HEK293T (cell line): ENCODE measurements at places on chromosomes 1 and 21.

- DNase-seq, result no peak
Observed at GRCh38 chr1:169733924-169734323, at the start of gene SELE. Gene SELE, minus strand, starts transcription at chr1:169734079. Its CDS starts 467 bp downstream, at chr1:169733612.

DNA sequence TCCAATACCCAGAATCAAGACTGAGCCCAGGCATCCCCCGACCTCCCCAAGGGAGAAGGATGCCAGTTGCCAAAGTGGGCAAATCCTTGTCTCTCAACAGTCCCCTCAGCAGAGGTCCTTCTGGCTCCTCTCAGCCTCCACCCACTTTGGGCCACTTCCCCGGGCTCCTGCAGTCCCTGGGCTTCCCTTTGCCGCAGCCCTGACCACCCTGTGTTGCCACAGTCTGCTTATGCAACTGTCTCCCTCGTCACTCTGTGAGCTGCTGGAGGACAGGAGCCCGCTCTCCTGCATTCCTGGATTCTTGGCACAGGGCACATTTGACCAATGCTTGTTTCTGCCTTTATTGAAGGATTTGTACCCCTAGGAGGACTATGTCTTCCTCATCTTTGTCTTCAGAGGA is 2.9 kb upstream of the LRP8 start:
- DNase-seq, result no peak

GRCh38 chr1:43421976-43422750 is 31.6 kb downstream of the HYI start:
- no peak for DNase-seq

- DNase-seq, result peak; percentile 74
Observed at GRCh38 chr1:114033216-114033706, 54.0 kb downstream of the OLFML3 start.

- DNase-seq, result no peak
Observed at GRCh38 chr1:152427458-152427857, 13.4 kb upstream of the CRNN start.

DNA sequence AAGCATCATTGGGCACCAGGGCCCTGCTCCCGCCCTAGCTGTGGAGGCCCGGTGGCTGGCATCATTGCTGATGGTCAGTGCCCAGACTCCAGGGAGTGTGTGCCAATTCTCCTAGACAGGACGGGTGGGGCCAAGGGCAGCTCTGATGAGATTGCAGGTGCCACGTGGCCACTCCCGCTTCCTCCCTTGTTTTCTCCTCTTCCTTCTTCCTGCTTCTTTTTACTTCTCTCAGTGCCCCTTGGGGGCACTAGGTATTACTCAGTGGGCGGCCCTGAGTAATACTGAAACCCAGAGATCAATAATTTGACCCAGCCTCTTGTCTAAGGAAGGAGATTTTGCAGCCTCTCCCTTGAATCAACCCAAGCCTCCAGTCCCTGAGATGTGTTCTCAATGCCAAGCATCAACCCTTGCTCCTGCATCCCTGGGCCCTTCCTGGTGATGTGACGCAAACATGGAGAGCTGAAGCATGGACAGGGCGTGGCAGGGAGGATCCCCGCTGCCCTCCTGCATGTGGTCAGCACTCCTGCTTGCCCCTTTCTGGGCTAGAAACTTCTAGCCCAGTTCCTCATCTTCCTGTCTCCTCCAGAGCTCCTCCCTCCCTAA is 32.4 kb downstream of the CDK18 start:
- DNase-seq, result no peak

- no peak for DNase-seq
Observed at GRCh38 chr1:154741741-154742495, 128.2 kb downstream of the KCNN3 start.

DNA sequence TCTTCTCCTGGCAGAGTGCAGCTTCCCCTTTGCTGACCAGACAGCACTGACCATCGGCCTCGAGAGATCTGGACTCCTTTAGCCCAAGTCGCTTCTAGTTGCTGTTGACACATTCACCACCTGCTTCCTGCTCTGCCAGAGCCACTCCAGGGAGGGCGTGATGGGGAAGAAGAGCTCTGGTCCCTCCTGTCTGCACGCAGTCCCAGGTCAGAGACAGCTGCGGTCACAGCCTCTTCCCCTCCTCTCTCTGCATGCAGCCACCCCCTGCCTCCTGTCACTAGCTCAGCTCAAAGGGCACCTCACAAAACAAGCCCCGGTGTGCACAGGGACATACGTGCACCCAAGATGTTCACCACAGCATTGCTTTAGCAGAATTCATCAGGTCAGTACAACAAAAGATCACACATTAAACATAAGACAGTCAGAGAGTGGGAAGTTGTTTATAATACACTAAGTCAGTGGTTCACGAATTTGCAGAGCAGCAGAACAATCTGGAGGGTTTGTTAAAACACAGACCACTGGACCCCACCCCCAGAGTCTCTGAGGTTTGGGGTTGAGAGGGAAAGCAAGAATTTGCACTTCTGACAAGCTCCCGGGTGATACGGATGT is 132.9 kb downstream of the SYF2 start:
- DNase-seq, result no peak

GRCh38 chr1:19769211-19769932 is 30.3 kb downstream of the TMCO4 start:
- DNase-seq, result no peak

DNA sequence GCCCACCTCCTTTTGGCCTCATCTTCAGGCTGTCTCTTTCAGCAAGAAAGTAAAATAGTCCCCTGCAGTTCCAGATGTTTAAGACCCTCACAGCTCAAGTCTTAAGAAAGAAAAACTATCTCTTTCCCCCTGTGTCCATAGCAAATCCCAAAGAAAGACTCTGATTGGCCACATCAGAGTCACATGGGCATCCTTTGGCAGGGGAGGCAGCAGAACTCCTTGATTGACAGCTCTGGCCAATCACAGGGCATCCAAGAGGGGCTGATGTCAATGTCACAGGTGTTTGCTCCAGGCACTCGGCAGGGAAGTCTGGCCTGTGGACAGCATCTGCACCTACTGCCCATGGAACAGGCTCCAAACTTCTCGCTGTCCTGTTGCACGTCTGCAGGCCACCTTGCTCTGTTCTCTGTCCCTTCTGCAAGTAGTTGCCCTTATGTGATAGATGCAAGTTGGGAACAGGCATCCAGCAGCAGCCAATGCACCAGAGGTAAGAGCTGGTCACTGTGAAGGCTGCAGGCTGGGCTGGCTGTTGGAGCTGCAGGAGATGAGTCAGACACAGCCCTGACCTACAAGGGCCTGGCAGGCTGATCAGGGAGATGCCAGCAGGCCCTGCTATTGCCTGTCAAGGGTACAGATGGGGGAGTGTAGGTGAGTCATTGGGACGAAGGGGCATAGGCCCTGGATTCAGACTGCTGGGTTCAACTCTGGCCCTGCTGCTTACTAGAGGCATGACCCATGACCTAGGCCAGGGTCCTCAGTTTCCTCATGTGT is 96.8 kb upstream of the TMEM51 start:
- no peak for DNase-seq

GRCh38 chr1:222521299-222522104 is 26.4 kb downstream of the HHIPL2 start:
- DNase-seq, result no peak

DNA sequence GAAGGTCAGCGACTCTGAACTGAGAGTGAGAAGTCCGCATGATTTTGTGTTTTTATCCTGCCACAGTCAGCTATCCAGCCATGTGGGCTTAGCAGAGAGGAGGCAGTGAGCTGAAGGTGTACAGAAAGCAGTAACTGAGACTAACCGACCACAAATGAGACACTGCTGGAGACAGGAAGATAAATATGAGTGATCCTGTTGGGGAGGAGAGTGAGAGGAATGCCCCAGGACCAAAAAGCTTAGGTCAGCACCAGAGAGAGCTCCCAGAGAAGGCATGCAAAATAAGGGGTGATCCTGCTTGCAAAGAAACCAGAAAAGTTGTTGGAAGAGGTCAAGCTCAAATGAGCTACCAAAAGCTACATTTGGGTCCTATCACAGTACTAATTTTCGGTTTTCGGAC is 63.7 kb downstream of the HLCS start:
- no peak for DNase-seq

DNA sequence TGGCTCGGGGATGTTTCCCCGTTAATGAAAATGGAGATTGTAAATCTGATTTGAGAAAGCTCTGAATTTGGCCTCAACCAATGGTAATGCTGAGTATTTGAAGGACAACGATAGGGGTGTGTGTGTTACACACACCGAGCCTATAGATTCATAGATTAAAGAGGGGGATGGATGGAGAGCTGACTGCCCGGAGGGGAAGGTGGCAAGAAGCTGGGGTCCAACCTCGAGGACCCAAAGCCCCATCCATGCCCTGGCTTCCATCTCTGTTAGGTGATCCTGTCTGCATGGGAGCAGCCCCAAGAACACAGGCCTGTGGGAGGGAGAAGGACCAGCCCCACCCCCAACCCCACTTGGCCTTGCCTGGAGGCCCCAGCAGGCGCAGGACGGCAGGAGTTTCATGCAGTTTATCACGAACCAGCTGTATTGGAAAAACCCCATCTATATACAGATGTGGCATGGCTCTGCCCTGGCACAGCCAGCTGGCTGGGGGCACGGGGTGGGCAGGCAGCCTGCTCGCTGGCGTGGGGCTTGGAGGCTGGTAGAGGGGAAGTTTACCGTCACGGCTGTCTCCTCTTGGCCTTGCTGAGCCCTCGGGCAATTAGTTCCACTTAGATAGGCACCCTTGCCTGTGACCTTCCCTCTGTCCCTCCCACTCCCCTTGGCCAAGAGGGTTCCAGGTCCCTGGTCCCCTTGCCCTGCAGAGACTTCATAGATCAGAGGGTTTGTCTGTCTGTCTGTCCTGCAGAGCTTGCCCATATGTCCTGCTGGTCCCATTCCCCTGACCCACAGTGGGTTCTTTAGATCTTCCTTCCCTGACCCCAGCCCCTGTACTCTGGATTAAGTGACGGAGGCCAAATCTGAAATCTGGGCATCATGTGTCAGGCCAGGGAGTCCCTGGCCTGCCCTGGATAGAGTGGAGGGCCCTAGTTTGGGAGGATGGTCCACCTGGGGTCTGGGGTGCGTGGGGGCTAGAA is 3.0 kb downstream of the HSPB7 start:
- no peak for DNase-seq

GRCh38 chr1:172254521-172255222 is 165.8 kb upstream of the C1orf105 start:
- DNase-seq, result no peak

- DNase-seq, result no peak
Observed at GRCh38 chr1:187870552-187870951, 1041.8 kb downstream of the PLA2G4A start.

DNA sequence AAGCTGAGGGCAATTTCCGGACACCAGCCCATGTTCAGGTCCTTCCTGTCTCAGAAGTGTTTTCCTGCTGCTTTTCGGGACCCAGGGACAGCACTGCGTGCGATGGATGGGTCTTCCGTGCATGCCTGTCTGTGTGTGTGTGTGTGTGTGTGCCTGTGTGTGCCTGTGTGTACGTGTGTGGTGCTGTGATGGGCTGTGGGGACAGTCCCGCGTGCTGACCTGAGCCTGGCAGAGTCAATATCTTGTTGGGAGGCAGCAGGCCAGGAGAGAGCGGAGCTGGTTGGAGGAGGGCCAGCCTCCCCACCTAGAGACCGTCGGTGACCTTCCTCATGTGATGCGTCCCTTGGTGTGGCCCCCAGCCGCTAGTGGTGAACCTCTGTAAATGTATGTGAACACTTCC is 13.7 kb downstream of the SKI start:
- DNase-seq, result no peak

- no peak for DNase-seq
Observed at GRCh38 chr1:52263153-52263910, 102.7 kb downstream of the CC2D1B start.

DNA sequence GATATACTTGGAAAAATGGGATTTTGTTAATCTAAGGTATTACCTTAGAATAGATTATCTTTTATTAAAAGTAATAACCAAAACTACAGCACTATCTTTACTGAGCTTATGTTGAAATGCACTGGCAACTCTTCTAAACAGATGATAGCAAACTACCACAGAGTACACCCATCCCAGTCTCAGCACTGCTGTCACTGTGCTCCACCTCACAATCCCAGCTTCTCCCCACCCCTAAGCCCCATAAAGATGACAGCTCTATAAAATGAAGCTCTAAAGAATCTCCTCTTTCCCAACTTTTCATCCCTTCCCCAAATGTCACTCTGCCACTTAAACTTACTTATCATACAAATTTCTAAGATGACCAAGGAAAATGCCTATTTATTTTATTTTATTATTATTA is 6.4 kb downstream of the DSTYK start:
- no peak for DNase-seq

DNA sequence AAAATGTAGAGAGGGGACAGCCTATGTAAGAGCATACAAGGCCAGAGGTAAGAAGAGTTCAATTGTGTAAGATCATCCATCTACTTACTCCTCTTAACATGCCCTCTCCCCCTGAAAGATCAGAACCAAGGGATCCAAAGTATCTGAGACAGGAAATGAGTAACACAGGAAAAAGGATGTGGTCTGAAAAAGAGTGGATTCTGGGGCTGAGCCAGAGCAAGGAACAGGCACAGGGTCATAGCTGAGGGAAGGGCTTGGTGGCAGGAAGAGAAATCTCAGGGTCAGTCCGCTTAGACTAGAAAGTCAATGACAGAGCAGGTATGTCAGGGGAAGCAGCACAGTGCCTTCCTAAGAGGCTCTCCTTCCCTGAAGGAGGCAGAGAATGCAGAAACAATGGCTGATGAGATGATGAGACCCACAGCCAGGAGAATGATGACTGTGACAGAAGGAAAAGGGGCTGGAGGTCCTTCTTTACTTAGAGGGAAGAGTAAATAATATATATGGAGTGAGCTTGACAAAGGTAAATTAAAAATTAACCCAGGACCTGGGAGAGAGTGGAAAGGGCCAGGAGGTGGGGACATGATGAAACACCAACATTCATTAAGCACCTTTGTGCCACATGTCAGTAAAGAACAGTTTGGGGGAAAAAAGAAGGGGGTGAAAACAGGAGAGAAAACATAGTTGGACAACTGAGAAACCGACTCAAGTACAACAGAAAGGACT is 26.2 kb upstream of the A3GALT2 start:
- DNase-seq, result no peak

- DNase-seq, result no peak
Observed at GRCh38 chr21:45306453-45306831, 18.7 kb upstream of the POFUT2 start.

DNA sequence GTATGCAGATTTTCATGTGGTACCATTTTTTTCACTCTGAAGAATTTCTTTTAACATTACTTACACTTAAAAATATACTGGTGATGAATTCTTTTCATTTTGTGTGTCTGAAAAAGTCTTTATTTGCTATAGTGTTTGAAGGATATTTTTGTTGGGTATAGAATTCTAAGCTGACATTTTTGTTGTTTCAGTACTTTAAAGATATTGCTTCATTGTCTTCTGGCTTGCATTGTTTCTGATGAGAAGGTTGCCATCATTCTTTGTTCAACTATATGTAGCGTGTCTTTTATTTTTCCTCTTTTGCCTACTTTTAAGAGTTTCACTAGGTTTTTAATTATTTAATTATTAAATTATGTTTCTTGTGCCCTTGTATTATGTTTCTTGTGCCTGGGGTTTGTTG is 8.0 kb downstream of the HS2ST1 start:
- DNase-seq, result no peak

GRCh38 chr1:31507676-31508530 is 68.4 kb upstream of the TINAGL1 start:
- DNase-seq, result no peak

DNA sequence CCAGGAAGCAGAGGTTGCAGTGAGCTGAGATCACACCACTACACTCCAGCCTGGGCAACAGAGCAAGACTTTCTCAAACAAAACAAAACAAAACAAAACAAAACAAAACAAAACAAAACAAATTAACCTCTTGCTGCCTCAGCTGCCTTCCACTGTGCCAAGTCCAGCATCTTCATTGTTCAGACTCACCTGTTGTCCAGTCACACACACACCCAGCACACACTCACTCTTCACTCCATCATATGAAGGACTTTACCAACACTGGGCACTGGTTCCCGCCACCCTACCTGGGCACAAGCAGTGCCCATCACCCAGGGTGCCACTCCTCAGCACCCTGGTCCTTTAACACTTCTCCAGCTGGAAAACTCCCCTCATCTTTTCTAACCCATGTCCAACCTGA is 14.6 kb downstream of the PYCR2 start:
- no peak for DNase-seq
